Foreskin melanocyte (primary cell): ENCODE measurements at places on chromosomes 12 and 14.

- DNase-seq = no peak
Observed at GRCh38 chr14:70722418-70722817, 80.7 kb downstream of the TTC9 start.

GRCh38 chr14:80047761-80048160, 163.5 kb downstream of the DIO2 start:
- DNase-seq = no peak

DNA sequence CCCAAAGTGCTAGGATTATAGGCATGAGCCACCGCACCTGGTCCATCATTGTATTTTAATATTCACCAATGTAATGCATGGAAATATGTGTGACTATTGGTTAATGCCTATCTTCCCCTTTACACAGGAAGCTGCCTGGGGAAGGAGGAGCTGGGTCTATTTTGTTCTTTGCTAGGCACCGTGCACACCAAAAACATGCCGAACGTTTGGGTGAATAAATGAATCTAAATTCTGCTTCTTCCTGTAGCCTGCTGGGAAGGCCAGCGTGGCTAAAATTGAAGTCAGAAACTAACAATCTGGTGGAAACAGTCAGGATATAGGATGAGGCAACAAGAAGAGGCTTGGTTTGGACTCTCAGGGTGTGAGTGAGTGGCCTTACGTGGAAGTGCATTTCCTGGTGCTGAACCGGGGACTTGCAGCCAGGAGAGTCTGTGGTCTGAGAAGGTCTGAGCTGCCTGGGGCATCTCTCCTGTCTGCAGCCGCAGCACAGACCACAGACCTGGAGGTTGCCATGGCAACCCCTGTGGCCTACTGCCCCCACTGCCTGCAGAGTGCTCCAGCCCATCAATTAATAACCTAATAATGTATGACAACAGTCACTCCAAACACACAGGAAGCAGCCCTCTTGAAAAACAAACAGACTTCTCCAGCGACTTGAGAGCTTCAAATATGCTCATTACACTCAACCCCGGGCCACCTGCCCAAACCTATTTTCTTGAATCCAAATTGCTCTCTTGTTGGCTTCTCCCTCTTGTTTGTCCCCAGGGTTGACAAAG, 5.5 kb upstream of the GPR68 start:
- DNase-seq = no peak

DNA sequence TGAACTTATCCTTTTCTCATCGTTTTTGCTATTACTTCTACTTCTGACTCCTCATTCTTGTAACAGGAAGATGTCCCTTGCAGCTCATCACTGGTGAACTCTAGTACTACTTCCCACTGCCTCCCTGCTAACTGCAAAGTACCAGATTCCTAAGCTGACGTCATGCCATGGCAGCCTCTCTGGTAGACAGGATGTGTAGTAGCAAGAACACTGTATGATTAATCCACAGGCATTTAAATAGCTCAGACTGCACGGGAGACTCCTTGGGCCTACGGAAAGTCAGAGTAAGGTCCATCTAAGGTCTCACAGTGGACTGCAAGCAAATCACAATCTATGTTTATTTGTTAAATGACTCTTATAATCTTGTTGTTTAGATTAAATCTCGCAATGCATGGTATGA, 43.5 kb downstream of the DNAI7 start:
- peak; percentile 70 for DNase-seq

DNA sequence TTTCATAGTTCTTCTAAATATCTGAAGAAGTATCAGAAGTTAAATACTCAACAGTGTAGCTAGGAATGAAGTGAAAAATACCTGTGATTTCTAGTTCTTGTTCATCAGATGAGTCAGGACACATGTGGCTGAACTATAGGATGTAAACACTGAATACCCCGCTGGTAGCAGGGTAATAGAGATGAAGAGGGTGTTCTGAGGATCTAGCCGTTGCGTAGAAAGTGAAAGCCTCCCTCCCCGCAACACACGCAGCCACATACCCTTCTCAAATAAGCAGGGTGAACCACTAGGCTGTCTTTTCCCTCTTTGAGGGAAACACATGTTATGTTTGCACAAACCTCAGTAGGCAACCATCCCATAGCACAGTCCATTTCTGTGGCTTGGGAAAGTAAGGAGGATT, 16.4 kb upstream of the RNASE12 start:
- no peak for DNase-seq

DNA sequence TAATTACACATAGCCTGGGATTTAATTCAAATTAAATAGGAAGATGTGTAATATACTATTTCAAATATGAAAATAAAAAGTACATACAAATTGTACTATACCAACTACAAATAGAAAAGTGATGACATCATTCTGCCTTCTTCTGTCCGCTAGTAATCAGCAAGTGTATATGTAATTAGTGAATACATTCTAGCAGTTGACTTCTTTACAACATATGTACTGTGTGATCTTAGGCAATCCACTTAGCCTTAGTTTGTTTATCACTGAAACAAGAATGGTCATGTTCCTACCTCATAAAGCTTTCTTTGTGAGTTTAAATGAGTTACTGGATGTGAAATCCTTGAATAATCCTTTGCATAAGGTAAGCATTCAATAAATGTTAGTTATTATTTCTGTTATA, 7.8 kb upstream of the LUM start:
- DNase-seq = no peak

DNA sequence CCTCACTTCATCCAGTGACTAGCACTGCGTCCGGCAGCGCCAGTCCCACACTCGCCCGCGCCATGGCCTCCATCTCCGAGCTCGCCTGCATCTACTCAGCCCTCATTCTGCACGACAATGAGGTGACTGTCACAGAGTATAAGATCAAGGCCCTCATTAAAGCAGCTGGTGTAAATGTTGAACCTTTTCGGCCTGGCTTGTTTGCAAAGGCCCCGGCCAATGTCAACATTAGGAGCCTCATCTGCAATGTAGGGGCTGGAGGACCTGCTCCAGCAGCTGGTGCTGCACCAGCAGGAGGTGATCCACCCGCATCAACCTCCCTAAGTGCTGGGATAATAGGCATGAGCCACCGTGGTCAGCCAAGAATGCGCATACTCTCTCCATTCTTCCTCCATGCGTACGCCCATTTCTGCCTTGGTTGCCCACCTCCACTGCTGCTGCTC, 59.9 kb downstream of the IRF2BPL start:
- DNase-seq = no peak

- DNase-seq = peak; percentile 71
Observed at GRCh38 chr14:25381498-25381897, 331.6 kb upstream of the STXBP6 start.

GRCh38 chr14:29846339-29847055, 81.2 kb downstream of the PRKD1 start:
- no peak for DNase-seq
